ENCODE measurements at places on chromosomes 12 and 14.

- DNase-seq: no peak
Measured at GRCh38 chr12:90262251-90262650, 553.6 kb upstream of the ATP2B1 start.

DNA sequence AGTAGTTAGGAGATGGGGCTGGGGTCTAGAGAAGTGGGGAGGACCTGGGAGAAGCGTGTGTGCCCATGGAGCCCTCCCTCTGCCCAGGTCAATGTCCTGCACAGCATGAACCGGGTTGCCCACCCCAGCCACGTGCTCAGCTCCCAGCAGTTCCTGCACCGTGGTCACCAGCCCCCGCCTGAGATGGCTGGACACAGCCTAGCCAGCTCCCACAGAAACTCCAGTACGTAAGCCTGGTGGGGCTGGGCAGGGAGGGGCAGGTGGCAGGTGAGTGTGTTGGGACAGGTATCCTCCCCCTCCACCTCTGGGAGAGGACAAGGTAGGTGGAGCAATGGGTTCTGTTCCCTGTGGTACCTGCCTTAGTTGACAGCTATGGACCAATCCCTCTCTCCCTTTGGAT, 20.7 kb downstream of the CLSTN3 start:
- DNase-seq: no peak

DNA sequence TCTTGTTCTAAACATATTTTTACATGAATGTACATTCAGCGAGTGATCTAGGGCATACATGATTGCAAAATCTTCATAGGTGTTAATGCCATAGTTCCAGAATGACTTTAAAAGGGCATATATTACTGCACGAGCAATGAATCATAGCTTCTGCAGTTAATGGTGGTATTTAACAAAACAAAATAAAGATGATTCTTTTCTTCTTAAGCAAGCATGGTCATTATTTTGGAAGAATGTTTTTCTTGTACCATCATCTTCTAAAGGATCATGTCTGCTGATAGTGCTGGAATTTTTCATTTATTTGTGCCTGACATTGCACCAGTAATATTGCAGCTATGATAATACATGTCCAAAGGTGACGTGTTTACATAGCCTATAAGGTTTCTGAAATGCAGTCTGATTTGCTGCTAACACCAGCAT, 388.6 kb downstream of the CCDC91 start:
- no peak for DNase-seq

GRCh38 chr12:127819056-127819455, 447.9 kb upstream of the TMEM132C start:
- DNase-seq: no peak

- DNase-seq: no peak
Measured at GRCh38 chr14:22263961-22264360, 325.1 kb downstream of the DAD1 start.

DNA sequence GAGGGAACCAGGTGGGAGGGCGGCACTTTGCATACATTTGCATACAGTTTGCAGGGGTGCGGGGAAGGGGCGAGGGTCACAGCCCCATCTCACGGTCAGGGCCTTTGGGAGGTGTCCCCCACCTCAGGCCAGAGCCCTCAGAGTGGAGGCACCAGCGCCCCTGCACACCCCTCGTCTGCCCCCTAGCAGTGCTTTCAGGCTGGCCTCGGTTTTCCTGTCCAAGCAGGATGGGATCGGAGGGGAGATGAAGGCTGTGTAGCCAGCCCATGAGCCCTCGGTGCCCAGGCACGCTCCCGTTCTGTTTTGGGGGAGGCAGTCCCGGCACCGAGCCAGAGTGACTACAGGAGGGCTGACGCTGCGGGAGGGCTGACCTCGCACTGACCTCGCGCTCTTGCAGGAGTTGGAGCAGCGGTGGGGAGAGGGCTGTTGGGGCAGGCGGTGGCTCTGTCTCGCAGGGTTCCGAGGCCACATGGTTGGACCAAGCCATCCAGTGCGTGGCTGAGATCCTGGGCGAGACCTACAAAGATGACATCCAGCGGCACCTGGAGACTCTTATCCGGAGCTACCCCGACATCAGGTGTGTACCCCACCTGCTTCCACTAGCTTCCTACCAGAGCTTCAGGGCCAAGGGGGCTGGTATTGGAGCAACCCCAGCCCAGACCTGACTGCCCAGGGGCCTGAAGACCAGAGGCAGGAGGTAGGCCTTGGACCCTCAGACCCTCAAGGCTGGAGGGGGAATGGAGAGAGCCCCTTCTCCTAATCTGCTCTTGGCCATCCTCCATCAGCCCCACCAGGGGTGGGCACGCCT, 13.6 kb downstream of the EXOC3L4 start:
- no peak for DNase-seq

Data from stimulated activated CD8-positive, alpha-beta memory T cell treated with anti-CD3 and anti-CD28 coated beads, Interleukin-7, amount 100 ng/mL, for 48 hours (primary cell).